HT1080 (cell line): ENCODE measurements at places on chromosomes 7 and 10.

GRCh38 chr7:25776744-25777123 lies 375.3 kb upstream of the NFE2L3 start:
- no peak for DNase-seq

DNA sequence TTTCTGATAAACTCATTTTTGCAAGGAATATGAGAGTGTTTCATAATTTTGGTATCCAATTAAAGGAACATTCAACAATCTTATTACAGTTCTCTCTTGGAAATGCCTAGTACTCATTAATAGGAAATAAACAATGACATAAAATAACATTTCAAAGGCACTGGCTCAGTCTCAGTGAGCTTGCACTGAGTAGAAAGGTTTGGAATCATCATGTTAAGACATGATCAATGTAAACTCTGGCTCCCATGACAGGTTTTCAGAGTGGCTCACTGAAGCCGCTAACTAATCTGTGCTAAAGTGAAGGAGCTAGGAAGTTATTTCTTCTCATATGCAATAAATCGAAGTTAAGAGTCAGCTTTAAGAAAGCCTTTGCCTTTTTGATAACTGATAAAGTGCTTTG lies 203.3 kb upstream of the HGF start:
- no peak for DNase-seq

DNA sequence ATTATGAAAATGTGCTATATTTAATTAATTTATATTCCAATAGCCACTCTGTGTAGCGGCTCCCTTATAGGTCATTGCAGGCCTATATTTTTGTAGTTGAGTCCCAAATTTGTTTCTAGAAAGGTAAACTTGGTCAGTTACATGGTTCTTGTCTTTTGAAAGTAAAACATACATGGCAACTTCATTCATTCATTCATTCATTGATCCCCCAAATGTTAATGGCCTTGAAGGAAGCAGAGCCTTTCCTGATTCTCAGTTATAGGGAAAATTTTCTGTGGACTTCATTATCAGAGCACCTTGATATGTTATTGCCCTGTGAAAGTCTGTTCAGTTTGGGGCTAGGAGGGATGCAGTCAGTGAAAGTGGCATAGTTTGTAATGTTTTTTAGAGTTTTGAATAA lies 2.9 kb downstream of the BLVRA start:
- no peak for DNase-seq

DNA sequence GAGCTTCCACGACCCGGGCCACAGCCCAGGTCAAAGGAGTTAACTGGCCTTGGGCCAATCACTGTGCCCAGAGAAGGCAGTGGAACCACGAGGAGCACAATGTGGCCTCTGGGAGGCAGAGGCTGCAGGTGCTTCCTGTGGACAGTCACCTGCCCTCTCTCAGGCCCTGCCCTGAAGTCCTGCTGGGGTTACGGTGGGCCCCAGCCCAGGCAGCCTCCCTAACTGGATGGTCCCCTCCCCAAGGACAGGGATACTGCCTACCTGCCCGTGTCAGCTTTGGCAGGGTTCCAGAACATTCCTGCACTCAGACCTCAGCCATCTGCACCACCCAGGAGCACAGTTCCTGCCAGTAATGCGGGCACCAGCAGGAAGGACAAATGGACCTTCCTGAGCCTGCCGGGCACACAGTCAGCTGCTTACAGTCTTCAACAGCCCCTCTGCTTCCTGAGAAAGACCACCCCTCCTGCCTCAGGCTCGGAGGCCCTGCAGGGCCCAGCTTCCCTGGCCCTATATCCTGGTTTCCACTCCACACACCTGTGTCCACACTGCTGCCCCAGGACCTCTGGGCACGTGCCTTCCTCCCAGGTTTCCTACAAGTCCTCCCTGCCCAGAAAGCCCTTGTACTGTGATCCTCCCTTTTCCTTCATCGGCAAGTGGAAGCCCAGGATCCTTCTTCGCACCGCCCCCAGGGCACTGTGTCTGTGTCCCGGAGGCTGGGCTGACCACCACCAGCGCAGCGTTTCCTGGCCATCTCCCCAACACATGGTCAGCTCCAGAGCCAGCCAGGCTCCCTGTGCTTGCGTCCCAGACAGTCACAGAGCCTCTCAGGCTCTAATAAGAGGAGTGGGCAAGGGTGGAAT lies 23.3 kb downstream of the WDR86 start:
- no peak for DNase-seq

GRCh38 chr7:127900732-127901685 lies 130.2 kb downstream of the LRRC4 start:
- no peak for DNase-seq

GRCh38 chr7:77538281-77539212 lies 1.5 kb downstream of the PTPN12 start:
- peak; percentile 95 for DNase-seq

DNA sequence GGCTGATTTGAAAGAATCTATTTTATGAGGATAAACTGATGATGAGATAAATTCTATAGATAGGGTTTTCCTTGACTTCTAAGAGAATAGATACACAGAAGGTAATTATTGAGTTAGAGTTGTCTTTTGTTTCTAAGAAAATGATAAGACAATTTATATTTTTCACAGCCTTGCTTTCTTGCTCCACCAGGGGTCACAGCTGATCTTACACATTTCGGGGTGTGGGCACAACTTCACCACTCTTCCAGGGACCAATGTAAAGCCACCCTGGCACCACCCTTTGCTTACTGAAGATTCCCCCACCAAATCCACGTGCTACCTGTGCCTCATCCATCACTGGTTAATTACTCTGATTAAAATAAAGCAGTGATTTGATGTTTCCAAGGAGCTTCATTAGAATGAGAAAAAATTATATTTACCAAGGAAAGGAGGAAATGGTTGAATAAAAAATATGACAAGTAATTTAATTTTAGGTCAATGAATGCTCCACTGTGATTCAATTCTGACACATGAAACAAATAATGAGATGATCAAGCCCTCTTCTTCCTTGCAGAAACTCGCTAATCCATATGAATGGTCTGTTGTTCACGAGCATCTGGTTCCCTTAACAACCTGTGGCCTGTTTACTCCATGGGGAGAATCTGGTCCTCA lies 177.3 kb upstream of the TNS3 start:
- no peak for DNase-seq

DNA sequence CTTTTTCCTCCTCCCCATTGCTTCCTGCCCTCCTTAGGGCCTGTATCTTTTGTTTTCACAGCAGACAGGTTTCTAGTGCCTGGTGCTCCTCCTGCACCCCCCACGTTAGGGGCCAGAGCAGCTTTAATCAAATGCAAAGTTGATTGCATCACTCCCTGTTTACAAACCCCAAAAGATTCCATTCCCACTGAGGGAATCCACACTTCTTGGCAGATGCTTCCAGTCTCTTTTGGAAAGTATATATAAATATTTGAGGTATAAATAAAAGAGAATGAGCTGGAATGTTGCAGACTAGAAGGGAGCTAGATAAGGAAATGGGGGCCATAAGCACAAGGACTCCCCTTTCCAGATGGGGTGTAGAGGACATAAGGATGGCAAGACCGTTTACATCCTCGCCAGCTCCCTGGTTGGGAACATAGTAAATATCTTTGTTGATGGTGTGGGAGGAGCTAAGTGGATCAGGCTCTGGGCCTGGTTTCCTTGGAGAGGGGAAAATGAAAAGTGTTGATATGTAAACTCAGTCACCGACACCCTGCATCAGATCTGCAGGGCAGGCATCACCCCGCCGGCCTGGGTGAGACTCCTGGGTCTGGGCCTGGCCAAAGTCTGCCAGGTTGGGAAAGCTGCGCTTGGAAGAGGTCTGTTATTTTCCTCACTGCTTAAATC lies 6.2 kb downstream of the RARRES2 start:
- no peak for DNase-seq

DNA sequence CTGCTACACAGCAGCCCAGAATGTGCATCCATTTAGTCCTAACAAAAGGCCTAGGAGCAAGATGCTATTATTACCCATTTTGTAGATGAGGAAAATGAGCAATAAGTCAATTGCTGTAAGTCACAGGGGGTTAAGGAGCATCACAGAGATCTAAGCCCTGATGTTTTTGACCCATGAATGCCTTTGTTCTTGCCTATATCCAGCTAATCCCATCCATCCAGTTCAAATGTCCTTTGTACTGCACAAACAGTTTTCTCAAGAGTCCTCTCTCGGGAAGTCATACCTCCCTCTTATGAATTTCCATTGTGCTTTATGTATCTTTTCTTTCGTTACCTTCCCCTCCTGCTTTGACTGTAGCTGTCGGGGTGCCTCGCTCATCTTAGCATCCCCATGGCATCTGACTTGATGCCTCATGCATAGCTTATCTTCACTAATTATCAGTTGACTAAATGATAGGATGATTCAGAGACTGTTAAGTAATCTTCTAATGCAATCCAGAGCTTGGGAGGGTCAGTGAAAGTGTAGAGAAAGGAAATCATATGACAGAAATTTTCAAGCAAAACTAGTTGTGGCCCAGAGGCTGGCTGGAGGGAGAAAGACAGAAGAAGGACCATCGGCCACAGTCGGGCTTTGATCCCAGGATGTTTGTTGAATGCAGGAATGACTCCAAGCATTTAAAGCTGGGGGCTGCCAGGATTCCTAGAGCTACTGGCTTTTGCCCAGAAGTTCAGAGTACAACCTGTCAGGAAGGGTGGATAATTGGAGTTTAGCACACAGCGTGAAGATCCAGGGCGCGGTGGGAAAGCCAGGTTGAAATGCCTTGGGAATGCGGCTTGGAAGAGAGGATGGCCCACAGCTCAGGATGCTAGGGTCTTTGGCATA lies 23.5 kb downstream of the BLVRA start:
- no peak for DNase-seq

GRCh38 chr10:98170249-98171117 lies 36.0 kb downstream of the R3HCC1L start:
- DNase-seq: peak; percentile 55

GRCh38 chr10:89391907-89392756 lies at the start of gene IFIT1:
Gene IFIT1, plus strand, starts transcription at chr10:89392623. Its CDS starts 90 bp downstream, at chr10:89392713.
- DNase-seq: peak; percentile 82

DNA sequence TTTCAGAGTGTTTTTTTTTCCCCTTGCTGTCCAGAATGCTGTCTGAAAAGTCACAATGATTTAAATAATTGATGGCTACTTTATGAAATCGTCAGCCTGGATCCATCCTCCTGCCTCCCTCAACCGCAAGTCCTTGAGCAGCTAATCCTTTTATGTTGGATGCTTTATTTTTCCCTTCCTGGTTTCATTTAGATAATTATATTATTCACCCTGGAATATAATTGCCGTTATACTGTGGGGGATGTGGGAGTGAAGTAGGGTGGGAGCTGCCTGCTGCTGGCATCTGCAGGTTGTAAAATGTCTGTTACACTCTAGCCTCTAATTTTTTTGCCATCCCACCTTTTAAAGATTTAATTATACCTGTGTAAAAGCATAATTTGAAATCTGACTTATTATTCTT lies 290.5 kb upstream of the LRGUK start:
- DNase-seq: no peak

DNA sequence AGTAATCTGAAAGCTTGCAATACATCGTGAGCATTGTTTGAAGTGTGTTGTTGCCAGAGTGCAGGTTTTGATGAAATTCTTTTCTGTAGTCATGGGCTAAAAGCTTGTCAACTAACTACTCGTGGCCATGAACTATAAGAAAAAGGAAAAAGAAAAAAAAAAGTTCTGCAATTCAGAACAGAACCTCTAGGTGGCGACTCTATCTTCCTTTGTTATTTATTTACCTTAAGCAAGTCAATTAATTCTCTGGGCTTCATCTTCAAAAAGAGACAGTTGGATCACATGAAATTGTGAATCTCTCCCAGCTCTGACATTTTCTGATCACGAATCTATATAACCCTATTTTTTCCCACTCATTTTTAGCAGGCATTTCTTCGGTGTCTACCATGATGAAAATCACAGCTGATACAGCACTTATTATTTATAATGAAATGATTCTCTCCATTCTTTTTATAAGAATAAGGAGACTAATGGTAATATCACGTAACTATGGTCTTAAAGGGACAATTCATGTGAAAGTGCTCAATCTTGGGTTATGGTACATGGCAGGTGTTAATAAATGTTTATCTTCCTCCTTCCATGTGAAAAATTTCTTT lies 18.8 kb downstream of the TMEM196 start:
- peak; percentile 69 for DNase-seq

GRCh38 chr7:100384628-100385294 lies 11.5 kb downstream of the PILRA start:
- DNase-seq: no peak

GRCh38 chr7:143518521-143518920 lies 40.8 kb downstream of the TAS2R41 start:
- peak; percentile 64 for DNase-seq

DNA sequence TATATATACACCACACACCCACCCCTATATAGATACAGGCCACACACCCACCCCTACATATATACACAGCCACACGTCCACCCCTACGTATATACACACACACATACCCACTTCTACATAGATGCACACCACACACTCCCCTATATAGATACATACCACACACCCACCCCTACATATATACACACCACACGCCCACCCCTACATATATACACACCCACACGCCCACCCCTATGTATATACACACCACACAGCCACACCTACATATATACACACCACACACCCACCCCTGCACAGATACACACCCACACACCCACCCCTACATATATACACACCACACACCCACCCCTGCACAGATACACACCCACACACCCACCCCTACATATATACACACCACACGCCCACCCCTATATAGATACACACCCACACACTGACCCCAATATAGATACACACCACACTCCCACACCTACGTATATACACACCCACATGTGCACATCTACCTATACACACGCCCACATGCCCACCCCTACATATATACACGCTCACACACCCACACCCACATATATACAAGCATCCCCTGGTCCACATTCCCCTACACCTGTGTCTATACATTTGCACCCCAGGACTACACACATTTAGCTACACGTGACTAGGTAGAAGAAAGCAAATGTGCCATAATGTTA lies 52.1 kb upstream of the UBE3C start:
- DNase-seq: no peak

GRCh38 chr10:102553771-102554170 lies 50.0 kb downstream of the SUFU start:
- DNase-seq: no peak

DNA sequence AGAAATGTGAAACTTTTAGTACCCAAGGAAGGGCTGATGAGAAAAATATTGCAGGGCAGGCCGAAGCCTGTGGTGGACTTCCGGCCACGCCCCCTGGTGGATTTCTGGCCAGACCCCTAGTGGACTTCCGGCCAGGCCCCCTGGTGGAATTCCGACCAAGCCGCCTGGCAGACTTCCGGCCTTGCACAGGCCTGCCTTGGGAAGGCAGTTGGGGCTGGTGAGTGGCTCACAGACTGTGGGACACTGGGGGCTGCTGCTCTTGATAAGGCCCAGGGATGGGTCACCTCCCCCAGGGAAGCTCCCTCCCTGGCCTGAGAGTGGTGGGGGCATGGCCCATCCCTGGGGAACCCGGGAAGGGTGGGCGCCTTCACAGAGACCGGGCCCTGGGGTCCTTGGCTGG lies 116.4 kb upstream of the MKI67 start:
- DNase-seq: peak; percentile 38
